ENCODE measurements at places on chromosomes 6 and 20.

DNA sequence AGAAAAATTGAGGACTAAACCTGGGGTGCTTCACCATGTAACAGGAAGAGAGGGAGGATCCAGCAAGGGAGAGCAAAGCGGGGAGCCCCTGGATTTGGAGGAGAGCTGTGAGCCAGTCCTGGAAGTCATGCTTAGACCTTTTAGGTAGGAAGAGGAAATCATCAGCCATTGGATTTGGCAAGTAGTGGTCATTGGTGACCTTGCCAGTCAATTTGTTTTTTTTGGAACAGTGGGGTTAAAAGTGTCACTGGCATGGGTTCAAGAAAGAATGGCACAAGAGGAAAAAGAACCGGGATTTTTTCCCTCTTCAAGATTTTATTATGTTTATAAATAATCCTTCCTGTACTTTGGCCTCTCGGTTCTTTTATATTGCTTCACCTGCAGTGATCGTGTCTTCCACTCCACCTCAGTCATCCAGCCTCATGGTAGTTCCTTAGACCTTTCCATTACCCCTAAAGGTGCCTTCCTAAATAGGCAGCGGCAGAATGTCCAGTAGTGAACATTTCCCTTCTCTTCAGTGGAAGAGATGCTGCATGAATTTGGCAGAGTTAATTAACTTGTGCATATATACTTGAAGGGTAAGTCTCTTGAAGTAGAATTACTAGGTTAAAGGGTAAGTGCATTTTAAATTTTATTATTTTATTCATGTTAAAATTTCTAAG lies 124.7 kb downstream of the QKI start:
- no peak for DNase-seq

GRCh38 chr20:45459606-45460005 lies 9.9 kb upstream of the WFDC2 start:
- peak; percentile 4 for DNase-seq

- DNase-seq = peak; percentile 56
Measured at GRCh38 chr6:137217801-137218472, 1.2 kb downstream of the IFNGR1 start.

GRCh38 chr6:159490298-159490937 lies 202.6 kb downstream of the SOD2 start:
- DNase-seq = no peak

Measured in NCI-H1105 treated with DMSO at 0.1 percent for 48 hours (cell line).